ENCODE measurements at places on chromosomes 5 and 9. TPM values are rescaled to one million over a fixed set of nuclear protein-coding genes. Genes with fewer than 3 reads are reported as not detected.

The ERP44 gene
- 24.0 TPM for total RNA-seq

The C5 gene
- total RNA-seq, result 14.5 TPM

The PCDHGA10 gene
- total RNA-seq, result 4.6 TPM

The FAM78A gene
- total RNA-seq, result 2.6 TPM

The ENTPD2 gene
- total RNA-seq, result not detected

The EMB gene
- 58.5 TPM for total RNA-seq

The SVEP1 gene
- 87.2 TPM for total RNA-seq

The SLC36A1 gene
- total RNA-seq, result 10.9 TPM

The F2RL2 gene
- not detected for total RNA-seq

The SLC24A2 gene
- total RNA-seq, result not detected

The CCL28 gene
- total RNA-seq, result 3.7 TPM

The SPINK4 gene
- not detected for total RNA-seq

The CORO2A gene
- 1.3 TPM for total RNA-seq

The FOXD4L6 gene
- total RNA-seq, result not detected

The CEL gene
- total RNA-seq, result not detected

The GARIN3 gene
- not detected for total RNA-seq

The ITK gene
- total RNA-seq, result 5.4 TPM

The TRIM36 gene
- total RNA-seq, result not detected

The PRRX2 gene
- total RNA-seq, result 6.4 TPM

The IL13 gene
- not detected for total RNA-seq

The ADAMTS19 gene
- total RNA-seq, result not detected

The EXOSC2 gene
- total RNA-seq, result 13.9 TPM

The PCDHB6 gene
- total RNA-seq, result 1.3 TPM

The PPP1R26 gene
- 13.2 TPM for total RNA-seq

The FCN1 gene
- total RNA-seq, result 2.0 TPM

The PAPPA gene
- 1.3 TPM for total RNA-seq

The NR6A1 gene
- total RNA-seq, result 2.0 TPM

The LSM11 gene
- total RNA-seq, result 3.8 TPM

The CDC20B gene
- total RNA-seq, result not detected

The PRDM9 gene
- total RNA-seq, result not detected

The LECT2 gene
- total RNA-seq, result not detected

The ZNF300 gene
- total RNA-seq, result 4.4 TPM

The NUP214 gene
- 79.5 TPM for total RNA-seq

The PCDH1 gene
- total RNA-seq, result 20.3 TPM

The ZNF658 gene
- 4.1 TPM for total RNA-seq

The TNFSF15 gene
- total RNA-seq, result not detected

The INSL4 gene
- total RNA-seq, result not detected

The NRG2 gene
- total RNA-seq, result 6.4 TPM

The IL33 gene
- 17.5 TPM for total RNA-seq

The FBXO10 gene
- total RNA-seq, result 5.4 TPM

The FOXD4L5 gene
- not detected for total RNA-seq

The FOXD4L3 gene
- total RNA-seq, result not detected

The C5orf46 gene
- not detected for total RNA-seq

The TRPM3 gene
- not detected for total RNA-seq

The PKN3 gene
- 1.3 TPM for total RNA-seq

The HTR4 gene
- not detected for total RNA-seq

The NRARP gene
- 11.5 TPM for total RNA-seq

The SHOC1 gene
- not detected for total RNA-seq

The SFXN1 gene
- total RNA-seq, result 8.6 TPM

The EIF4E1B gene
- total RNA-seq, result not detected

The ZNF883 gene
- total RNA-seq, result not detected

The SPINK6 gene
- total RNA-seq, result not detected

The OR1J2 gene
- total RNA-seq, result not detected

The SLC6A7 gene
- not detected for total RNA-seq

The SPATA31A3 gene
- not detected for total RNA-seq

The SLC6A19 gene
- not detected for total RNA-seq

All from subcutaneous adipose tissue (tissue), 4 donors.